SHP77 (cell line): ENCODE measurements at places on chromosomes 3 and 15.

DNA sequence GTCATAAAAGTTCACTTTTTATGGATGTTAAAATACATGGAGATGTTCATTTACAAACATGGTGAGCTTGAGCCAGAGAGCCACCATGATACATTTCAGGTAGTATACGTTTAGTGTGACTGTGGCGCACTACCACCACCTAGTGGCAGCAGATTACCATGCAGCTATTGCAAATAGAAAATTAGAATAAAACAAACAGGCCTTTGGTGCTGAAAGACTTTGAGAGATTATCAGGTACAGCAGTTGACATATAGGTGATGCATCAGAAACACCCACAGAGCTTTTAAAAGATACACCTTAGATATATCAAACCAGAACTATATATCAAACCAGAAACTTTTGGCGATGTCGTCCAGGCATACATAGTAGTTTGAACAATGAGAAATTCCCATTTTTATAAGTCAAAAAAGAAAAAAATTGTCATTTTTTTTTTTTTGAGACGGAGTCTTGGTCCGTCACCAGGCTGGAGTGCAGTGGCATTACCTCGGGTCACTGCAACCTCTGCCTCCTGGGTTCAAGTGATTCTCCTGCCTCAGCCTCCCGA is 42.0 kb upstream of the ICE2 start:
- peak; percentile 45 for DNase-seq

DNA sequence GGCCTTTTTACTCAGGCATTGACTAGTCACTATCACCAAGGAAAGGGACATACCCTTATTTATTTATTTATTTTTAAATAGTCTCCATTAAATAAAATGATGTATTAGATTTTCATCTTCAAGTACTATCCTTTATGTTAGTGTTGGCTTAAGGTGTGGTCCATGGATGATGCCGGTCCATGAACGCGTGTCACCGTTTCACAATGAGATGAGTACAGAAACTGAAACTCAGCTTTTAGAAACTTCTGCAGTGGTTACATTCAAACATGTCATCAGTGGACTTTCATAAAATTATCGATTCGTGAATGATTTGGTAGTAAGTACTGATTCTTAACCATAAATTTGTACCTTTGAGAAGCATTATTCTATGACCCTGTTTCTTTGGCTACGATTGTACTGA is 166.6 kb downstream of the SATB1 start:
- no peak for DNase-seq

- no peak for DNase-seq
Measured at GRCh38 chr3:25534007-25534406, 105.9 kb downstream of the RARB start.

DNA sequence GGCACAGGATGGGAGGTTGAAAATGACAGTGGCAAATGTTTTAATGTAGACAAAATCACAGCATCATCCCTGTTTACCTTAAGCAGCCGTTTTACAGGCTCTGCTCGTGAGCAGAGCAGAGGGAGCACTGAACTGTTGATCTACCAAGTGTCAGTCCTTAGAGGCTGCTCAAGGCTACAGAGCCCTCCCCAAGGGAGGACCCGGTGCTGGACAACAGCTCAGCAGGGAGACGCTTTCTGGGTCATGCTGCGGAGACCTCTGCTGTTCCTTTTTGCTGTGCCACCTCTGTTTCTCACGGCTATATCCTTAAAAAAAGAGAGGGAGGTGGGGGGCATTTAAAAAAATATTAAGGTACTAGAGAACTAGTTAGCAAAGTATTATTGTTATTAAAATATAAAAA is 400.2 kb downstream of the GABRB3 start:
- no peak for DNase-seq

GRCh38 chr3:71723452-71724170 is 1.6 kb downstream of the EIF4E3 start:
- DNase-seq, result no peak

GRCh38 chr3:121981473-121981872 is 40.6 kb downstream of the ILDR1 start:
- DNase-seq, result no peak

DNA sequence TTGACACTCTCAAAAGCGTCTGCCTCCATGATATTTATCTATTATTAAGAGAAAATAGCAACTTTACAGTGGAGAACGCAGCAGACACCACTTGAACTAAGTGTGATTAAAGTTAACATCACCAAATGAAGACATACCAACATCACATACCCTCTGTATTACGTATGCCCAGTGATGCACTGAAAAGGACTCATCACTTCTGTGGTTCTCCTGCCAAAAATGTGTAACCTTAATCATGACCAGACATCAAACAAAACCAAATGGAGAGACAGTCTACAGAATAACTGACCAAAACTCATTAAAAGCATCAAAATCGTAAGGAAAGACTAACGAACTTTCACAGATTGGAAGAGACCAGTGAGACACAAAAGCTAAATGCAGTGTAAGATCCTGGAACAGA is 103.2 kb downstream of the PPP2R3A start:
- DNase-seq, result no peak

DNA sequence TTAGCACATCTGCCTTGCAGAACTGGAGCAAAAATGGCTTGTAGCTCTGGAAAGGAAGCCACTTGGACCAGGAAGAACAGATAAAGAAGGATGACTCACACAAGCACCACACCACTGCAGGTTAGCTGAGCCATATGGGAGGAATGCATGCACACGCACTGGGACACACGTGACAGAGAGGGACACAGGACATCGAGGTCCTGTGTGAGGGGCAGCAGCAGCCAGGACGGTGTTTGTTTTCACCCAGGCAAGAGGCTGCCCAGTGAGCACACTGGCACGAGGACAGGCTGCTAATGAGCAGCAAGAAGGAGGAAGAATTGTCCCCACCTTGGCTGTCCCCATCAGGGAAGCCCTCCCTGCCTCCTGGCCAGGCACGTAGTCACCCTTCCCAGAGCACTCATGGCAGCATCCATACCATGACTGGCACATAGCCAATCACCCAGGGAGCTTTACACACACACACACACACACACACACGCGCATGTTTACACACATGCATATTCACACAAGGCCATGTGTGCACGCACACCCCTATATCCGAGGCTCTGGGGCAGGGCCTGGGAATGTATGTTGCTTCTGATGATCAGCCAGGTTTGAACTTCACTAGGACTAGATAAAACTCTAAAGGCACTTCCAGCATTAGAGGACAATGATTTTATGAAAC is 24.0 kb upstream of the SPTBN5 start:
- no peak for DNase-seq

GRCh38 chr3:186280737-186281136 is 81.3 kb downstream of the DGKG start:
- DNase-seq, result no peak

DNA sequence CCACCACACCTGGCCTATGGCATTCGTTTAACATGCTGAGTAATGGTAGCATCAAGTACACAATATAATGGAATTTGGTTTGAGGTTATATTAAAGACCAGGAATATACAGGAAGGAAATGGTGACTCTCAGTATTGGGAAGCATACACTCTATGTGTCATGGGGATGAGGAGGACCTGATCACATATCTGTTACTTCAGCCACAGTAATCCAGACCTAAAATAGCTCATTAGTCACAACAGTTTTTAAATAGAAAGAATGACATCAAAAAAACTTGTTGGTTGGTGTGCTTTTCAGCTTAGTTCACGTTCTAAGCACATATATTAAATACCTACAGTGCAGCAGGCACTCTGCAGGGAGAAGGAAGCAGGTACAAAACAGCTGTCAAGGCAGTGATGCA is 52.5 kb upstream of the ATP2C1 start:
- no peak for DNase-seq

DNA sequence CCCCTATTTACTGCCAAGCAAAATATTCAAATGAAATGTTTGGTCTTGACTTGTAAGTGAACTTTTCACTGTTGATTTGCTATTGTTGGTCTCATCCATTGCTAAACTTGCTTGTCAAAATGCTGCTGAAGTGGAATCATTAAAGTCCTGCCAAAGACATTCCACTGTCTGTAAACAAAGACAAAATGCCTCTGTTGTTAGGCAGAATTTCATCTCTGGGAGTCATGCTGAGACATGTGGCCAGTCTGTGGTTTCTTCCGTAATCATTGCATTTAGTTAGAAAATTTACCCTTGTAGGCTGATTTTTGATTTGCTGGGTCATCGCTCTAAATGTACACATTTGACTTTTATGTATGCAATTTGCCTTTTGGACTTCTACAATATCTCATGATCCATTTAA is 577.7 kb downstream of the MECOM start:
- no peak for DNase-seq

DNA sequence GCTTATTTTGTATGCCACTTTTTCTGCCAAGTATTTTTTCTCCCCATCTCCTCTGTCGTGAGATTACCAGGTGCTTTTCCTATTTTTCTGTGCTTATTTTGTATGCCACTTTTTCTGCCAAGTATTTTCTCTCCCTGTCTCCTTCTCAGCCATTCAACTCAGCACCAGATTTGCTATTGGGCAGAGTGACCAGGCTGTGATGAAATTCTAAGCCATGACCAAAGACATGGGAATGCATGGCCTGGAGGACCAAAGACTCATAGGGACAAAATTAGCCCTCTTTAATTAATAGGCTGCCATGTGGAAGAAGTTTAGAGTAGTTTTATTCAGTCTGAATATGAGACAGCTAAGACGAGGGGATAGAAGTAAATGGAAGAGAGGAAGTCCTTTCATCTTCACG is 257.4 kb downstream of the SQOR start:
- no peak for DNase-seq

DNA sequence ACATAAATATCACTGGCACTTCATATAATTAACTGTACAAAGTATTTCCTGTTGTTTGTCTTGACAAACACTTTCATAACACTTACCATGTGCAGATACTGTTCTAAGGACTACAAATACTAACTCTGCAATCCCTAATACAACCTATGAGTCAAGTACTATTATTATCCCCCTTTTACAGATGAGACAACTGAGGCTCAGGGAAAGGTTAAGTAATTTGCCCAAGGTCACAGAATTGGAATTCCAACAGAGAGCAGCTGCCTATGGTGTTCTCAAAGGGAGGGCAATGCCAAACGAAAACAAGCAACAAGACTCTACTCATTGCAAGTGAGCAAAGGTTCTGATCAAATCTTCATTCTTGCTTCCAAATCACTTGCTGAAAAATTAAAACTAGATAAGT is 85.9 kb downstream of the MAGI1 start:
- DNase-seq, result no peak

DNA sequence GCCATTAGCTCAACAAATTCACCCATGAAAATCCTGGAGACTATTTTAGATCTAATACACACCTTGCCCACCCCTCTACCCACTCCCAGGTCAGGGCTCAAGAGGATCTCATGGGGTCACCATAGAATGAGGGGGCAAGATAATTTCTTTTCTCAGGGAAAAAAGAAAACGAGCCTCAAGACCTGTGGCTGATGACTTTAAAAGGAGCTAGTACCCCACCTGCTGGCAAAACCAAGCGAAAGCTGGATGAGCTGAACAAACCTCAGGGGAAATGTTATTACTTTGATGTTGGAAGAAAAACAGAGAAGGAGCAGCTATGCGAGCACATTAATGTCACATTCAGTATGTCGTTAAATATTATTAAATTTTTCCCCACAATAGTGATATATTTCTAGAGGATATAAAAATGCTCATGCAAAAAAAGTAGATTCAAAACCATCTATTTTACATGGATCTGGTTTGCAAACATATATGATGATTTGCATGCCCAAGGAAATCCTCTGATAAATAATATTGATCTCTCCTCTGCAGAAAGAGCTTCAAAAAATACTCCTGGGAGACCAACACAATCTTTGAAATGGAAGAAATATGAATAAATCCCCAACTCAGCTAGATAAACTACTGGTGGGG is 37.7 kb downstream of the PLD1 start:
- peak; percentile 63 for DNase-seq

DNA sequence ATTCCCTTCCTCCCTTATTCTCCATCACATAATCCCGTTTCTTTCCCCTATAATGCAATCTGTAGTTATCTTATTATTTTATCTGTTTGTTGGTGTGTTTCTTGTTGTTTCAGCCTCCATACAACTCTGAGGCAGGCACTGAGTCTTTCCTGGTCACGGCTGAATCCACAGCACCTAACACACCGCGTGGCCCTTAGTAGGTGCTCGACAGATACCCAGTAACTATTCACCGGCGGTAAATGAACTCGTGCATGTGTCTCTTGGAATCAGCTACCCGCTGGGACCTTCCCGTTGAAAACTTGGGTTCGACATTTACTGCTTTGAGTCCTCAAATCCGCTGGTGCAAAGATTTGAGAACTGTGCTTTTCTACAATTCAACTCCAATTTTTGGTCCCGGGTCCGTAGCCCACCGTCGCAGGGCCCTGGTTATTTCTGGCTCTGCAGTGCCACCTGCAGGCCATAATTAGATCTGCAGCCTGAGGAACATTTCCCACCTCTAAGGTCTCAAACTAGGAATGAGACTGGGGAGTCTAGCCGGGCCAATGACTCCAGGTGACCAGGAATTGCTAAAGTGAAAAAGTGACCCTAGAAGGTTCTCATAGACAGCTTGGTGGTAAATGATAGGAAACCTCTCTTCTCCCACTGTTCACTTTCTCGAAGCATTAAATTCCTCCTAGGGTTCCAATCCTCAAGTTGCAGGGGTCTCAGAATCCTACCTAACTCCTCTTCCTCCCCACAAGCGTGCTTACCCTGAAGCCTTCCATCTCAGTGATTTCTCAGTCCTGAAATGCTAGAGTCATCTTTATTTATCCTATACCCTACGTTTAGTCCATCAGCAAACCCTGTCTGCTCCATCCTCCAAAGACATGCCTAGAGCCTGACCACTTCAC is 40.0 kb upstream of the TRH start:
- peak; percentile 15 for DNase-seq

DNA sequence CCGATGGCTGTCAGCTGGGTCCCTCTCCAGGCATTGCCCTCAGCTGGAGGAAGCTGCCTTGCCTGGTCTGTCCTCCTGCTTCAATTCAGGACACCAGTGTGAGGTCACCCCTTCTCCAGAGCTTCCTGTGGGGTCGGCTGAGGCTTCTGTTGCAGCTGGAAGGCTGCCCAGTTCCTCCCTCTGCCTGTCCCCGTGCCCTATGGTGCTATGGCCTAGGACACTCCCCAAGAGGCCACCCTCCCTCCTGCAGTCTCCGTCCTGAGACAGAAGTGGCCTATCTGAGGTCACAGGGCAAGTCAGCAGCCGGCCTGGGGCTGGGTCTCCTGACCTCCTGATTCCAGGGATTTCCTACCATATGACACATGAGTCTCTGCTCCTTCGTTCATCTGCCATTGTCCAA is 57.9 kb downstream of the RASGRF1 start:
- no peak for DNase-seq

DNA sequence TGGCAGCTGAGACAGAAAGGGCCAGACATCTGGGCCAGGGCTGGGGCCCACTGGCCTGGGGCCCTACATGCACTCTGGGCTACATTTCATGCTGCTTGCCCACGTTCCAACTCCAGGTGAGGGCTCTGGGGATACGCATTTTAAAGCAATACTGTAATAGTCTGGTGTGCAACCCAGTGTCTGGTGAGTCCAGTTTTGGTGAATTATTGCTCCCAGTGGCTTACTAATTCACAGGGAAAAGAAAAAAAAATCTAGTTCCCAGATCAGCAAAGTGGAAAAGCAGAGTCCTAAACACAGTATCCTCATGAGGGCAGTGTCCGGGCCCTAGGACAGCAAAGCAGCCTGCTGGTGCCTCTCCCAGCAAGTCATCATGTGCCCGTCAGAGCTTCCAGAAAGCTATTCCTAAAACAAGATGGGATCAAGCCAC is 82.4 kb downstream of the CCNL1 start:
- peak; percentile 22 for DNase-seq

- no peak for DNase-seq
Measured at GRCh38 chr3:43296565-43296964, 10.2 kb downstream of the SNRK start.

- DNase-seq, result no peak
Measured at GRCh38 chr15:93823971-93824913, 407.1 kb upstream of the MCTP2 start.
